ENCODE measurements at places on chromosomes 11 and 22.

GRCh38 chr11:15884141-15884540, 472.2 kb downstream of the SOX6 start:
- no peak for DNase-seq

DNA sequence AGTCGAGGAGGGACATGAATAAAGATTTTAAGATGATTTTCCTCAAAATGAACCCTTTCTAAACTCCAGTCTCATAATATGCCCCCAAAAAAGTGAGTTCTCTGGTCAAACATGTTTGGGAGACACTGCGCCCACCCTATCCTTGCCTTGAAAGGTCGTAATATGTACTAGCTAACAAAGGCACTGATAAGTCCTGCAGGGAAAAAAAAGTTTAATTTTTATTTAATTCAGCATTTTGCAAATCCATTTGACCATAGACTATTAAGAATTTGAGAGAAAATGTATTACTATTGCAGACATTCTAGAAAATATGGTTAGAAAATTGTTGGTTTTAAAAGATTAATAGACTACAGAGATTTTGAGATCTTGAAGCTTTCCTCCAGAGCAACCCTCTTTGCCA, 120.6 kb upstream of the ASPHD2 start:
- no peak for DNase-seq

DNA sequence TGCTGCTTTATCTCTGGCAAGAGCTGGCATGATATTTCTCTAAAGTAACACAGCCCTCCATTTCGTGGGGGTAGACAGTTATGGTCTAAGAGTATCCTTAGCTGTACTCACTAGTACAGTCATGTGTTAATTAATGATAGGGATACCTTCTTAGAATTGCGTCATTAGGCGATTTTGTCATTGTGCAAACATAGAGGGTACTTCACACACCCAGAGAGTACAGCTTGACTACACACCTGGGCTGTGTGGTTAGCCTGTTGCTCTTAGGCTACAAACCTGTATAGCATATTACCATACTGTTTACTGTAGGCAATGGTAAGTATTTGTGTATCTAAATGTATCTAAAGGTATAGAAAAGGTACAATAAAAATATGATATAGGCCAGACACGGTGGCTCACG, 17.0 kb downstream of the XRCC6 start:
- DNase-seq: no peak

- no peak for DNase-seq
Observed at GRCh38 chr11:117606211-117606610, 190.8 kb downstream of the DSCAML1 start.

GRCh38 chr11:72039856-72040401, 40.4 kb downstream of the NUMA1 start:
- DNase-seq: no peak

DNA sequence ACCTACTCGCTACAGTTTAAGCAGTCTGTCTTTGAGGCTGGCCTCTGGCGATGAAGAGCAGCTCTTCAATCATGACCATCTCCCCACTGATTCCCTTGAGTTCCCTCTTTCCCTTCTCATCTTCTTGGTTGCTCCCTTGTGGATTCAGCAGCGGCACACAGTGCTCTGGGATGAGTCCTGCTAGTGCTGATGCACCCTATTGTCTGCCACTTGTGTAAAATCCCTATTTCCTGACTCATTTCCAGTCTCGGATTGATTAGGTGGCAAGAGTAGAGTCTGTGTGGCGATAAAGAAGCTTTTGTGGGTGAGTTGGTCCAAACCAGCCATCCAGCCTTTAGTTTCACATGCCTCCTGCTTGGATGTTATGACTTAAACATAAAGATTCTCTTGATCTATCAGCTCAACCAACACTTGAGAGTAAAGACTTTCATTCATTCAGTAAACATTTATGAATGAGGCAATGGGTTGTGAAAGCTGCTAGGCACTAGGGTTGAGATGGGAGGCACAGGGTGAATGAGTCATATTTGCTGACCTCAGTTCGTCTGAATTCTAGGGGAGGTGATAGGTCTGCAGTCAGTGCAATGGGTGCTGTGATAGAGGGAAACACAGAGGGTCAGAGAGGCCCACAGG, 219.4 kb upstream of the RAG2 start:
- peak; percentile 81 for DNase-seq

DNA sequence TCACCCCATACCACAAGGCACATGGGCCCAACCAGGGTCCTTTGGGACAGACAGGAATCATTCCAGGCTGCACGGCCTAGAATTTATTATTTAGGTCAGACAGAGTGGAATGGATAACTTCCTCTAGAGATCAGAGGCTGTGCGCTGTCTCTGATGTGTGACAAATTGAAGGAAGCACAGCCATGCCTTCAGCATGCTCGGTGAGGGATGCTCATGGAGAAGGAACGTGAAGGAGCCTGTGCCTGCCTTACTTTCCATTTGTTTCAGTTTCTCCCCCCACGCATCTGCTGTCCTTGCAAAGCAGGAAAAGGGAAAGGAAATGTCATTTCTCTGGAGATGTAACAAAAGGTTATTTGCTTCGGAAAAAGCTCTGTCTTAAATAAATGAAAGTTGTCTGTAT, 644.1 kb downstream of the OPCML start:
- no peak for DNase-seq

DNA sequence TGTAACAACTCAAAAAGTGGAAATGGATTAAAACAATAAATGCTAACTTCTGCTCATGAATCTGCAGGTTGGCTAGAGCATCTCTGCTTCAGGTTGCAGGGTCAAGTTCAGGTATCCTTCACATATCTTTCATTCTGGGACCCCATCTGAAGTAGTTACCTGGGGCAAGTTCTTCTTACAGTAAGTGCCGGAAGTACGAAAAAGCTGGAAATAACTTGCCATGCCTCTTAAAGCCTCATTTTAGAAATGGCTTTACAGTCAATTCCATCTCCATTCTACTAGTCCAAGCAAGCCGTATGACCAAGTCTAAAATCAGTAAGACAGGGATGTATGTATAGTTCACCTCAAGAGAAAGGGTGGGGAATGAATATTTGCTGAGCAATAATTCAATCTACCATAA, 93.7 kb downstream of the FCHSD2 start:
- no peak for DNase-seq

DNA sequence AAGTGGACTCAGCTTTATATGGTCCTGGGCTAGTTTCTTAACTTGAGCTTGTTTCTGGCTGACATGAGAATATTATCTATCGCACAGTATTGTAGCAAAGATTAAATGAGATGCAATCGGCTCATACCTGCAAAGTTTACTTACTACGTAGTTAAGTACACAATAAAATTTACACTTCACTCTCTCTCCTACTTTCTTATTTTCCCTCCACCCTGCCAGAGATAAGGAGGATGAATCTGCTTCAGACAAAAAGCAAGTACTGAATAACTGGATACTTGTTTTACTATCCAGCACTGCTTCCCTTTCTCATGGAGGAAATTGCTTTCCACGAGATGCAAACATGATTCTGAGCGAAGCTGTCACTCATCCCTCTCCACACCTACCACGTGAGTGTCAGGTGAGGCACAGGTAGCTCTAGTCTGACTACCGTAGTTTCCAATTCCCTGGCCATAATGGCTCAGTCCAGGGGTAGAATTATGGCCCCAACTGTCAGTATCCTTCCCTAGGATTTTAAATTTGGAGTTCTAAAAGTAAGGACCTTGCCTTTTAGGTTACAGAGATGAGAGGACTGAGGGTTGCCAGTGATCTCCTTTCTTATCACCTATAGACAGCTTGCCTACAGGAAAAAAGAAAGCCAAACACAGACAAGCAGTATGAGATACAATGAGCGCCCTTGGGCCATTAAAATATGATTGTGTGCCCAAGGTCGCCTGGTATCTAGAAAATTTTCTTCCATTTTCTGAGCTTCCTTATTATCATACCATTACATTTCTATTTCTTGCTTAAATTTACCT, 39.8 kb downstream of the GAB2 start:
- DNase-seq: no peak

DNA sequence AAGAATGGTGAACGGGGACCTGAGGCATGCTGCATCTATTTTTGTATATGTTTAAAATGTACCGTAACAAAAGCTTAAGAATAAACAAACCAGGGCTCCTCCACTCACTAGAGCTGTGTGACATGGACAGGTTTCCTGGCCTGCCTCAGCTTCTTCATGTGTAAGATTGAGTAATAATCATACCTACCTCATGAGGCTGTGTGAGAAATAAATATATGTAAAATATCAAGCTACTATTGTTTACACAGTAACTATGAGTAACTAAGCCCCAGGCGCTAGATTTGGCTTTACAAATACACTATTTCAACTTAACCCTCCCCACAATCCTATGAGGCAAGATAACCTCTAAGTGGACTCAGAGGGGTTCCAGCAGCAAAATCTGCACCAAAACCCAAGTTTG, 66.4 kb downstream of the SMCO4 start:
- peak; percentile 89 for DNase-seq

- no peak for DNase-seq
Observed at GRCh38 chr11:24225501-24225900, 271.4 kb upstream of the LUZP2 start.

- no peak for DNase-seq
Observed at GRCh38 chr11:130816546-130817329, 99.5 kb downstream of the SNX19 start.

DNA sequence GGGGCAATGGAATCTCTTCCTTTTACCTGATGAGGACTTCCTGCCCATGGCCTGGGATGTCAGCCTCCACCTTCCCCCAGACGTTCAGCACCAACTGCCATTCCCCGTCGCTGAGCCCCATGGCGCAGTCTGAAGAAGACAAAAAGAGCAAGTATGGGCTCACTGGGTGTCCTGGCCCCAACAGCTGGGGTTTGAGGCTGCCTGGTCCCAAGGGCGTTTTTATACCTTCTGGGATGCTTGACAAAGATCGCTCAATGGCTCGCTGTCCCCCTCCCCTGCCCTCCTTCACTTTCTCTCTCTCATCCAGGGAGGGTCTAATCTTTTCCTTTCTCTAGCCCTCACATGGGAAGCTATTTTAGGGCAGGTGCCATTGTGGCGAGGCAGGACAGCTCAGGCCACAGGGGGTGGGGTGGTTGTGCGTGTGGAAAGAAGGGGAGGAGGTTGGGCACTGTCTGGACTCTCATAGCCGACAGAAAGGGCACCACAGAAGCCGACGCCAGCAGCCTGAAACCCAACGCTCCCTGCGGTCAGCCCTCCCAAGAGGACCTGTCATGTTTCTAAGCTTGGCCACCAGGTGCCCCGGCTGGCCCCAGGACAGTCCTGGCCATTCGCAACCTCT, at the start of gene MB:
Gene MB, minus strand, starts transcription at position 193 of the 619 bp plus-strand sequence. Its CDS starts 72 bp downstream, at position 121.
- no peak for DNase-seq

DNA sequence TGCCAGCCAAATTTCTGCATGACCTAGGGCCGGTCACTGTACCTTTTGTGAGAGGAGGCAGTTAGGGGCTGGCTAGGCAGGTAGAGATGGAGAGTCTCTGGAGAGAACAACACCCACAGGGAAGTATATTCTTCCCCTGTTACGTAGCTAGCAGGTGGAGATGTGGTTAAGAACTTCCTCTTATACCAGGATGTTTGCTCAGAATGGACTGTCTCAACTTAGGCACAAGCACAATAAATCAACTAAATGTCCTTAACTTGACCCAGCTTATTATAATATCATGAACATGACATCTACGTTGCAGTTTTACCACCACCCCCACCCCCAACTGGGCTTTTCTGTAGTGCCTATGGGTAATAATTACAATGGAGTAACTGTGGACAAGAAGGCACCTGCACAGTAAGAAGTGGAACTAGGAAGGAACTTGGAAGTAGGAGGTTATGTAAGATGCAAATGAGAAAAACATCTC, 60.7 kb upstream of the MPEG1 start:
- no peak for DNase-seq

DNA sequence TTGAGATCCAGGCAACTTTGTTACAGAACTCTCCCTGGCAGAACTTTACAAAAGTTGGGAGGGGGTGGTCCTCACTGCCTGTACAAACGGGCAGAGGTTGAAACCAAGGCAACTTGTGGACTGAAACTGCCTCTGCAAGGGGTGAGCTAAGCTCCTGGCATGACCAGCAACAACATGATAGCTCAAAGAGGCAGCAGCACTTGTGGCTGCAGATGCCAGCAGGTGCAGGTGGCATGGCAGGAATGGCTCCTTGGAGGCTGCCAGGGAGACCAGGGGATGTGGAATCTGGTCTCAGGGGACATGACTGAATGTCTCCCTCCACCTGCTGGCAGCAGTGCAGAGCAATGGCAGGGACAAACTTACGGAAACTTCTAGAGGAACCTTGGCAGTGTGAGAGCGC, 38.8 kb upstream of the PHF21A start:
- peak; percentile 12 for DNase-seq

GRCh38 chr11:86418106-86418505, 43.4 kb downstream of the CCDC81 start:
- no peak for DNase-seq

DNA sequence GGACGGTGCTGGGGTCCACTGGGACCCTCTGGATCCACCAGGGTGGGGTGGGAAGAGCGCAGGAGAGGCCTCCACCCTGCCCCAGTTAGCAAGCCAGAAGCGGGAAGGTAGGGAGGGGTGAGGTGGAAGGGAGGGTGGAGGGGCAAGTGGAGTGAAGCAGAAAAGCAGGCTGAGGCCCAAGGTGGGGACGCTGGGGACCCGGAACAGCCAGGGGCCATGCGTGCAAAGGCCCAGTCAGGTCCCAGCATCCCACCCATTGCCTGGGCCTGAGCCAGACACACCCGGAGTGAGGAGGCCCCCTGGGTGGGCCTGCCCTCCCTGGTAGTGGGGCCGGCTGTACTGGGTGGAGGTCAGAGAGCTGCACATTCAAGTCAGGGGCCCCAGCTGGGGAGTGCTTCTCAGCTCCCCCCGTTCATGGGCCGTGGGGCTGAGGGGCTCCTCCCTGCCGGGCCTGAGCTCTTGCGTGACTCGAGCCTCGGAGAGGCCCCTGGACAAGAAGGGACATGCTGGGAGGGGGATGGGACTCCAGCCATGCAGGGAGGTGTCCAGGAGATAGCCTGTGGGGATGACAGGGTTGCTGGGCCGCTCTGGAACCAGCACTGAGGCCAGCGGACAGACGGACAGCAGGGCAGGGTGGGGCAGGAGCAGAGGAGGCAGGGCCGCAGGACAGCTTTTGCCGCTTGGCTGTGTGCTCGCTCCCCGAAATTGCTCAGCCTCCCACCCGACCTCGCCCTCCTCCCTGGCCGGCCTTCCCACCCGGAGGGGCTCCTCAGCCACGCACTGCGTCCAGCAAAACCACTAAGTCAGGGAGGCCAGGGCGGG, 7.7 kb downstream of the TNNT3 start:
- DNase-seq: no peak

DNA sequence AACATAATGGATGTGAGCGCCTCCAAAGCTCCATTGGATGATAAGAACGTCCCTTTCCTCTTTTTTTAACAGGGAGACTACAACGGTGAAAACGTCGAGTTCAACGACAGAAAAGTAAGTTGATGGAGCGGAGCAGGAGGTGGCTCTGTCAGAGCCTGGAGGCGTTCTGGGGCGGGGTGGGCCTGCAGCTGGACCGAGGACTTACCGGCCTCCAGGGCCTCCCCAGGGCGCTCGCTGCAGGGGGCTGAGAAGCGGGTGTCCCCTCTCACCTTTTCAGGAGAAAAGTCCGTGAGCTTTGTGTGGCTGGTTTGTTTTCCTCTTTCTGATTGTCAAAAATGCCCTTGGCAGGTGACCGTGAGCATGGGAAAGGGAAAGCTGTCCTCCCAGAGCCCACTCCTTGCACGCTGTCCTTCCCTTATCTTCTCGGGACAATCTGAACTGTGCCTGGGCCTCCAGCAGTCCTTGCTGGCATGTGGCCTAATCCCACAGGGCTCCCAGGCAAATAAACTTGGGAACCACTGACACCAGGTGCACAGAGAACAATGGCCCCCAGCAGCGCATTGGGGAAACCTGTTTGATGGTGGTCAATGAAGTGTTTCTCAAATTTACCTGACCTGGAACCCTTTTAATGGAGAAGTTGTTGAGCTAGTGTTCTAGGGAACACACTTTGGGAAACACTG, 38.4 kb downstream of the ANO1 start:
- DNase-seq: no peak

Measured in MCF 10A (cell line).